ENCODE measurements at places on chromosomes 3 and 15. TPM values are rescaled to one million over a fixed set of nuclear protein-coding genes. Genes with fewer than 3 reads are reported as not detected.
A peak's percentile ranks its signal among the peaks of the same experiment; 100 is the strongest.

Gene EPHB1
- total RNA-seq = 0.33 TPM

DNA sequence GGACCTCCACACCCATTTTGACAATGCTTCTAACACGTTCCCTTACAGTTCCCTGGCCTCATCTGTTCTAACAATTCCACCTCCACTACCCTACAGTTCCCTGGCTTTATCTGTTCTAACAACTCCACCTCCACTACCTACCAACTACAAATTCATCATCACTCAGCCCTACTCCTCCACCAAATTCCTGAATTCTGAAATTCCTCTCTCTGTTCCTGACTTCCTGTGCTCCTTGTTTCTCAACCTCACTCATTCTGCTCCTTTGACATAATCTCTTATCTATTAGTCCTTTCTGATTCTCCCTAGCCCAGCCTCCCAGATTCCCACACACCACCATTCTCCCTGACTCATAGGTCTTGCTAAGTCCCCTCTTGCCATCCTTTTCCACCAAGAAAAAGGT lies 22.5 kb downstream of the UPK1B start:
- no peak for DNase-seq
- no peak overlapping the region for H3K4me3 ChIP-seq
- no peak overlapping the region for H3K27ac ChIP-seq
- no peaks in the 10 kb centered on the region for H3K4me1 ChIP-seq

DNA sequence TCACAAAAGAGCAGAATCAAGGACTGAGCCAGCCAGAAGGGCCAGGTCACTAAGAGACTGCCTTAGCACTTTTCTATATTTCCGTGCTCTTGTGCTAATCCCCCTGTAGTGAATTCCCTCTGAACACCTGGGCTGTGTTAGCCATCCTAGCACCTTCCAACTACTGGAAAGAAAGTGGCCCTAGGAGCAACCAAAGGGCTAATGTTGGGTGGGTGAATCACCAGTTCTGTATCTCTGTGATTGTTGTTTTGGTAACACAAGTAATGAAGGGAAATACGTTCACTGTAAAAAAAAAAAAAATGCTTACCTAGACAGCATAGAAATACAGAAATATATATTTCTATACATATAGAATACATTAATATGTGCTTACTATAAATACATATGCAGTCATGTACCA lies 43.9 kb downstream of the PXYLP1 start:
- no peak for DNase-seq
- no peaks in the 10 kb centered on the region for H3K27me3 ChIP-seq
- no peaks in the 10 kb centered on the region for H3K4me1 ChIP-seq
- H3K36me3 ChIP-seq = no peaks in the 10 kb centered on the region
- no peak overlapping the region for H3K27ac ChIP-seq

DNA sequence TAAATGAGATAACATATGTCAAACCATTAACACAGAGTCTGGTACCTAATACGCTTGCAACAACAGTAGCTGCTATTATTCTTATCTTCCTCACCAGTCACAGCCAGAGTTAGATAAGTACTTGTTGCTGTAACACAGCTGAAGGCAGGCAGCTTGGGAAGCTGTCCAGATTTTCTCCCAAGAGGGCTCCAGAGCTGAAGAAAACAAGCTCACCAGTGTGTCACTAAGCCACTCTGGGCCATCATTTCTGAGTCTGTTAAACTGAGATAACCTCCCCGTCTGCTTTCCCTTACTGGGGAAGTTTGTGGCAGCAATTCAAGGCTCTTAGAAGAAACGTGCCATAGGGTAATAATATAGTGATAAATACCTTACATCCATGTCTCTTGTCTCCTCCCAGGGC lies 226.3 kb downstream of the TAFA4 start:
- no peak overlapping the region for H3K27ac ChIP-seq
- no peaks in the 10 kb centered on the region for H3K27me3 ChIP-seq
- no peak overlapping the region for H3K4me3 ChIP-seq
- H3K4me1 ChIP-seq = no peaks in the 10 kb centered on the region
- H3K36me3 ChIP-seq = no peaks in the 10 kb centered on the region

DNA sequence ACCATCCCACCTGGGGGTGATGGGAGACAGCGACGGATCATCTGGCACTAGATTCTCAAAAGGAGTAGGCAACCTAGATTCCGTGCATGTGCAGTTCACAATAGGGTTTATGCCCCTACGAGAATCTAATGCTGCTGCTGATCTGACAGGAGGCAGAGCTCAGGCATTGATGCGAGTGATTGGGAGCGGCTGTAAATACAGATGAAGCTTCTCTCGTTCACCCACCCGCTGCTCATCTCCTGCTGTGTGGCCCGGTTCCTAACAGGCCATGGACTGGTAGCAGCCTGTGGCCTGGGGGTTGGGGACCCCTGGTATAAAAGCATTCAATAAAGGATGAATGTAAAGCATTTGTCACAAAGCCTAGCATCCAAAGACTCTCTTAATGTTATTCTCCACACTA lies 126.8 kb downstream of the FRMD4B start:
- no peaks in the 10 kb centered on the region for H3K4me1 ChIP-seq
- H3K27ac ChIP-seq = no peak overlapping the region
- H3K36me3 ChIP-seq = no peaks in the 10 kb centered on the region

GRCh38 chr3:8246070-8246469 lies 255.6 kb upstream of the LMCD1 start:
- no peaks in the 10 kb centered on the region for H3K36me3 ChIP-seq
- H3K27me3 ChIP-seq = no peaks in the 10 kb centered on the region
- no peaks in the 10 kb centered on the region for H3K4me1 ChIP-seq

- no peak overlapping the region for H3K27ac ChIP-seq
- H3K27me3 ChIP-seq = no peaks in the 10 kb centered on the region
- H3K36me3 ChIP-seq = no peaks in the 10 kb centered on the region
- H3K4me1 ChIP-seq = no peaks in the 10 kb centered on the region
- H3K4me3 ChIP-seq = no peak overlapping the region
Measured at GRCh38 chr3:131075632-131076328, 49.1 kb downstream of the NEK11 start.

DNA sequence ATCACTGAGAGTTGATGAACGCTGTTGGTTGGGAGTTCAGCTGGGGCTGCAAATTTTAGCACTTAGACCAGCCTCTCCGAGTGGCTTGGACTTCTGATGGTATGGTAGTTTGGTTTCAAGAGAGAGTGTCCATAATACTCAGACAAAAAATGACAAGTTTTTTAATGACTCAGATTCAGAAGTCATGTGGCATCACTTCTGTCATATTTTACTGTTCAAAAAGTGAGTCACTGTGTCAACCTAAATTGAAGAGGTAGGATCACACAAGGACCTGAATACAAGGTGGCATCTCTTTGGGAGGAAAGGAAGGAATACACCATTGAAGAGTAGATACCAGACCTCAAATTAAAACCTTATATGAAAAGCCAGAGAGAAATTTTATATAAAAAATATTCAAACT lies 99.1 kb upstream of the CHMP2B start:
- DNase-seq = no peak
- no peaks in the 10 kb centered on the region for H3K4me1 ChIP-seq
- no peak overlapping the region for H3K4me3 ChIP-seq
- H3K27ac ChIP-seq = no peak overlapping the region

Gene TMEM207
- total RNA-seq = not detected

Gene CDAN1
- 32.6 TPM for total RNA-seq

Gene MYZAP
- 118 TPM for total RNA-seq

- no peaks in the 10 kb centered on the region for H3K36me3 ChIP-seq
- H3K4me3 ChIP-seq = no peak overlapping the region
- H3K27me3 ChIP-seq = no peaks in the 10 kb centered on the region
- DNase-seq = no peak
Measured at GRCh38 chr3:175198991-175199783, 340.1 kb downstream of the NAALADL2 start.

GRCh38 chr3:152236716-152237115 lies 32.0 kb upstream of the MBNL1 start:
- no peak overlapping the region for H3K27ac ChIP-seq
- H3K36me3 ChIP-seq = no peaks in the 10 kb centered on the region
- no peaks in the 10 kb centered on the region for H3K4me1 ChIP-seq
- DNase-seq = no peak

Gene BLOC1S6
- total RNA-seq = 62.1 TPM

DNA sequence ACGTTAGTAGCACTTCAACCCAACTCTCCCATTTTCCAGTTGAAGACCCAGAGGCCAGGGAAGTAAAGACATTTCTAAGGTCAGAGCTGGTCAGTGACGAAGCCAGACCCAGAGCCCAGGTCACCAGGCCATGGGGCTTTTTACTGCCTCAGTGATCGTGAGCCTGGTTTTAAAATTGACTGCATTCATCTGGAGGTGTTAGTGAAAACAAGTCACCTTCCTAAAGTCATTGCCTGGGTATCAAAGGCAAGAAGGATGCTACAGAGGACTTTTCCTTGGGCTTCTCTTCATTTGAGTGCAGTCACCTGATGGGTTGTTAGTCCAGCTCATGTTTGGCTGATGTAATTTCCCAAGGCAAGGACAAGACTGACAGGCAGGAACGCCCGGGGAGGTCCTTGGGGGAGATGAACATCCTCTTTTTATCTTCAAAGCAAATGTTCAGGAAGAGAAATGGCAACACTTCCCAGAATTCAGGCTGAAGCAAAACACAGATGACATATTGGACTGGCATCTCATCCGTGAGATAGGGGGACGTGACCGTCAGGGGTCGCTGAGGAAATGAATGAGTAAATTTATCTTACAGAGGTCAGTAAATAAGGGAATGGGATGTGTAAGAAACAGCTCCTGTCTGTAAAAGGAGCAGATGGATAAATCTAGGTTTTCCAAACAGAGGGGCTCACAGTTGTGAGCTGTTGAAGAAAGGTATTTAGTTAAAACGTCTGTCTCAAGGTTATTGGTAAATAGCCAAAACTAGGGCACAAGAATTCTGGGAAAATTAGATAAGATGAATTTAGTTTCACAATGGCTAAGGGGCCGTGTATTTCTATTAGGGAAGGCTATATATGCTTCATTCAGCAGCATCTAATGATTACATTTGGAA lies 201.2 kb downstream of the OPA1 start:
- DNase-seq = peak; percentile 78
- H3K36me3 ChIP-seq = no peaks in the 10 kb centered on the region
- H3K4me3 ChIP-seq = no peak overlapping the region
- no peaks in the 10 kb centered on the region for H3K27me3 ChIP-seq
- peak overlapping the region; percentile 69 for H3K27ac ChIP-seq

GRCh38 chr3:105679951-105680350 lies 188.9 kb downstream of the CBLB start:
- H3K36me3 ChIP-seq = peaks cover 19% of the 10 kb centered on the region
- H3K27ac ChIP-seq = no peak overlapping the region
- H3K4me3 ChIP-seq = no peak overlapping the region
- H3K4me1 ChIP-seq = peaks cover 2% of the 10 kb centered on the region

Gene RBPMS2
- total RNA-seq = 3.7 TPM

Gene GHSR
- not detected for total RNA-seq
